ENCODE measurements at places on chromosomes 3 and 15.
A peak's percentile ranks its signal among the peaks of the same experiment; 100 is the strongest.

DNA sequence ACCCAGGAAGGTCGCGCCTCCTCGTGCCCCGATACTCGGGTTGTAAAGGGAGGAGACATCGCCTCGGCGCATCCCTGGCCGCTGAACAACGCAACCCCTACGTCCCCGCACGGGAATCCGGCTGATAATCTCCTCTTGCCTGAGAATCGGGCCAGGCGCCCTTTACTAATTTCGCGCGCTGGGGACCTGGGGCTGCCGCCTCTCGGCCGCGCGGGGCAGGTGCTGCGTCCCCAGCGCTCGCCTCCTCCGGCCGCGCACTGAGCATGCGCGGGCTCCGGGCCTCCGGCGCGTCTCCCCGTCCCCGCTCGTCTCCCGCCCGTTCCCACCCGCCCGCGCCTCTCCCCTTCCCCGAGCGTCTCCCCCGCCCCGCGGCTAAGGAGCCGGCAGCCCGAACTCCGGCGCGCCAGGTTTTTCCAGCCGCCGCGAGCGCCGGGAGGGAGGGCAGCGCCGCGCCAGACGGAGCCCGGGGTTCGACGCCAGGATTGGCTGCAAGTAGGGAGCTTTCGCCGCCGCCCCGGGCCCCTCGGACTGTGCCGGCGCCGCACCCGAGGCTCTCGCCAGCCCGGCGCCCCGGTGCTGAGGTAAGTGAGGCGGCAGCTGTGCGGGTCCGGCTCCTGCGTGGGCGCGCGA, at the start of gene CNTN4:
Gene CNTN4, plus strand, starts transcription at position 469 of the 630 bp plus-strand sequence.
- DNase-seq = no peak

DNA sequence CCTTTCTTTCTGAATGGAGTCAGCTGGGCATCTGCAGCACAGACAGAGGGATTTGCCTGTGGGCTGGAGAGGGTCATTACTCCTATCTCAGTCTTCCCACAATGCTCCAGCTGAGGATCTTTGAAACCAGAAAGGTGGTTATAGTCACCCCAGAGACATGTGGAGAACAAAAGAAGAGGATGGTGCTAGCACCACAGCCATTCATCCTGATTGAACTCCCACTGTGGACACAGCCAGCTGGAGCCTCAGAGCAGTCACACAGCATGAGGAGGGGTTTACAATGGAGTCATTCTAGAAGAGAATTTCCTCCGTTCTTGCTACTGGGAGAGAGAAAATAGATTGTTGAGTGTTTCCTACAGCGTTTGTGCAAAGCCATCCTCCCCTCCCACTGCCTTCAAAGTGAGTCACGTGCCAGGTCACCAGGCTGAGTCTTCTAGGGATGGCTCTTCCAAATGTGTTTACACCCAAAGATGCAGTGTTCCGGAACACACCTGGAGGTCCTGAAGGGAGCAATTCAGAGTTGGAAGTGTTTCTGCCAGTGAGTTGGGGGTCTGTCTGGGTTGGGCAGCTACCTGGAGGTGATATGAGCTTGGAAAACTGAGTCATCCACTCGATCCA, 18.9 kb upstream of the GREM1 start:
- DNase-seq = no peak

DNA sequence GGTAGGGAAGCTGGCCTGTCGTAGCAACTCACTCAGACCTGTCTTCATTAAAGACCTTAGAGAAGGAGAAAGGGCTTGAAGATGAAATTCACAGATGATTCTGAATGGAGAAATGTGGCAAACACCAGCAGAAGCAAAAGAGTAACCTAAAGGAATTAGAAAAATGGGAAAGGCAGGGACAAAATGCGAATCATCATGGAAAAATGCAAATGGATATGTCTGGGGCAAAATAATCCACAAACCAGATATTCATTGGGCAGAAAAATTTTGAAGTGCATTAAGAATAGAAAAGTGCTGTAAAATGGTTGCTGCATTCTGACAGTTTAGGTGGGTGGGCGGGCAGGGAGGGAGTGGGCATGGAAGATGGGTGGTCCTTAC, 156.9 kb upstream of the RASGRP1 start:
- DNase-seq = no peak

GRCh38 chr3:80994085-80994665, 767.3 kb downstream of the GBE1 start:
- no peak for DNase-seq

- no peak for DNase-seq
Observed at GRCh38 chr15:39579487-39580116, 1.3 kb upstream of the THBS1 start.

- no peak for DNase-seq
Observed at GRCh38 chr3:69740103-69741021, 1.1 kb downstream of the MITF start.

GRCh38 chr3:30042274-30042859, 564.0 kb upstream of the TGFBR2 start:
- peak; percentile 17 for DNase-seq

DNA sequence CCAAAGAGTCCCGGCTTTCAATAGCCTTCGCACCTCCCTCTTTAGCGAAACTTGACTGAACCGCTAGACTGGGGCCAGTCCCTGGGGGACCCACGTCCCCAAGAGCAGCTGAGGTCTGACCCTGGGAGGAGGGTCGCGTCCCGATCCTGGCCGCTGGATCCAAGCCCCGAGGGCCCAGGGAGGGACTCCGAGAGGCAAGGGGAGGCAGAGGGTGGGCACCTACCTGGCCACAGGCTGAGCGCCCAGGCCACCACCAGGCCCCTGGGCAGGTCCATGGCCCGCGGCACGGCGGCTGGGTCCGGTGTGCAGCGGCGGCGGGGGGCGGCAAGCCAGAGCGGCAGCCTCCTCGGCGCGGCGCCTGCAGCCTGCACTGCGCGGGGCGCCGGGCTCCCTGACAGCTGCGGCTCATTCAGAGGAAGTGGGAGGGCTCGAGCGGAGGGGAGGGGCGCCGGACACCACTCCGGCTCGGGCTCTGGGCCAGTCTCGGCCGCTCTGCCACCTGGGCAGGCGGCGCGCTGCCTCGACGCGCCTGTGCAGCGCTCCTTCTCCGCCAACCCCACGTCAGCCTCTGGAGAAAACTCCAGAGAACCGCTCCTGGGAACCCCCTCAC, at the start of gene ITGA11:
Gene ITGA11, minus strand, starts transcription at position 372 of the 610 bp plus-strand sequence. Its CDS starts 97 bp downstream, at position 275.
- DNase-seq = no peak

DNA sequence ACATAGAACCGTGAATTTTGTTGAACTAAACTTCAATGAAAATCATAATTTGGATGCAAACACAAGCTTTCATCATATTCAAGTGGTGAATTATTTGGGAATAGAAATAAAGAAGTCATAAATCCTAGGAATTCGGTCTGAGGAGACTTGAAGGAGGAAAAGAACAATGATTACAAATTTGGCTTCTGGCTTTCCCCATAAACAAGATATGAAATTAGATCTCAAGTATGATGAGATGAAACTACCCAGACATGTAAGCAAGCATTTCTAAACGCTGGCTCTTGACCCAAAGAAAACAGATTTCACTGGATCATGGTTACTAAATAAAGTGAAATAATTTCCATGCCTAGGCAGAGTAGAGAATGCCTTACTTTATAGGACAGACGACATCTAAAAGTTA, 146.9 kb upstream of the LRTM1 start:
- no peak for DNase-seq

All from SW 1271 (cell line).